Testis (tissue), 5 donors: ENCODE measurements at places on chromosomes 13 and 19.

DNA sequence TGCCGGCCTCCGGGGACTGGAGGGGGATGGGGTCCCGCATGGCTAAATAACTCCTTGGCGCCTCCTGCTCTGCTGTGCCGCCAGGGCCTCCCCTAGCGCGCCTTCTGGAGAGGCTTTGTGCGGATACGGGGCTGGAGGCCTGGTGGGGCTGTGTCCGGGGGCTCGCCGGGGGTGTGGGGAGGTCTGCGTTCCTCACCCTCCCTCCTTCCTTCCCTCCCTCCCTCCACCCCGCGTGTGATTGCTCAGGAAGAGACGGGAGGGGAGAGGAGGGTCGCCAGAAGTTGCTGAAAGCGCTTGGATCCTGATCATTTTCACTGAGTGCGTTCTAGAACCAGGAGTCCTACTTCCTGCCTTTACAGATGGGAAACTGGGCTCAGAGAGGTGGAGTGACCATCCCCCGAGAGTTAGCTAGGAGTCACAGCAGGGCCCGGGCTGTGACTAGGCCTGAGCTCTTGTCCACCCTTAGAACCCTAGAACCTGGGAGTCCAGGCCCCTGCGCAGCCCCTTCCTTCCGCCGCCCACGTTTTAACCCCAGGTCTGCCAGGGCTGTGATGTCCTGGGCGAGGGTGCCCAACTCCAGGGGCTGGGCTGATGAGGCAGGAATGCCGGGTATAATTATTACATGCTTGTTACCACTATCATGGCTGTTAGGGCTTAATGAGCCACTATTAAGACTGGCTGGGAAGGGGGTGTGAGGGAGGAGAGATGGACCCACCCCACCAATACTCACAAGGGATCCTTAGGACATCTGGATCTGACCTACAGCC, 782 bp upstream of the JUND start:
- DNase-seq, result no peak

- DNase-seq, result no peak
Observed at GRCh38 chr19:32397671-32398101, 7.9 kb upstream of the DPY19L3 start.

- no peak for DNase-seq
Observed at GRCh38 chr19:48627865-48628314, 8.6 kb downstream of the SPHK2 start.

DNA sequence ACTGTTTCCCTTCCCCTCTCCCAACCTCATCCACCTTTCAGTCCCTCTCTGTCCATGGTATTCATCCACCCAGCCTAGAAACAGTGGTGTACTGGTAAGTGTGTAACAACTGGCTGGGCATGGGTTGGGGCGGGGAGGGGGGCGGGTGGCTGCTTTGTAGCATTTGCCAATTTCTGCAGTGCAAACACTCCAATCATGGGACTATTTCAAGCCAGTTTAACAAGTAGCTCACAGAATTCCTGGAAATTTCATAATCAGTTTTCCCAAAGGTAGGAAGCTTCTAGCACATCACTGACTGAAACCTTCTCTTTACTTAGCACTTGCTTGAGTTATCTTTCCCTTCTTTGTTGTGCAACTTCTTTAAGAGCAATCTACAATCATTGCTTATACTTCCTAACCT, 100.8 kb upstream of the WASF3 start:
- DNase-seq, result no peak

GRCh38 chr19:15562145-15562544, 52.9 kb upstream of the CYP4F8 start:
- DNase-seq, result no peak

DNA sequence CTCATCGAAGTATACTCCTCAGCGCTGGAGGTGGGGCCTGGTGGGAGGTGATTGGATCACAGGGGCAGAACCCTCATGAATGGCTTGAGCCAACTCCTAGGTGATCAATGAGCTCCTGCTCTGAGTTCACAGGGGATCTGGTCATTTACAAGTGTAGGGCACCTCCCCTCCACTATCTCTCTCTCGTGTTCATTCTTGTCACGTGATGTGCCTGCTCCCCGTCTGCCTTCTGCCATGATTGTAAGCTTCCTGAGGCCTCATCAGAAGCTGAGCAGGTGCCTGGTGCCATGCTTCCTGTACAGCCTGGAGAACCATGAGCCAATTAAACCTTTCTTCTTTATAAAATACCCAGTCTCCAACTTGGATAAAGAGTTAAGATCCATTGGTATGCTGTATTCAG, 61.4 kb downstream of the NALCN start:
- DNase-seq, result no peak

GRCh38 chr19:16496613-16496983, 404 bp downstream of the C19orf44 start:
- DNase-seq, result peak; percentile 43

DNA sequence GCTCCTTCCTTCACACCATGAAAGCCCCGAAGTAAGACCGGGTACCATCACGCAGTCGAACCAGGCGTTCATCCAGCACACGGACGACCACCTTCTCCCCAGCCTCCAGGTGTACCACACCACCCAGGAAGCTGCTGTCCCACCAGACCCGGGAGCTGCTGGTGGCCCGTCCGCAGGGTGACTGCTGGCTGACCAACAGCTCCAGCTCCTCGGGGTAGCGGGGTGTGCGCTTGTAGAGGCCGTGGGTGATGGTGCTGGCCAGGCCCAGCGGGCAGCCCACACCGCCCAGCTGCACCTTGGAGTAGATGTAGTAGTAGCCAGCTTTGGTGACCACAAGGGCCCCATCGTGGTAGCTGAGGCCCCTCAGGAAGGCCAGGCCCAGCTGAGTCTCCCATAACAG, 5.0 kb downstream of the TNFSF14 start:
- no peak for DNase-seq

- no peak for DNase-seq
Observed at GRCh38 chr13:103731959-103732358, 665.7 kb upstream of the SLC10A2 start.

DNA sequence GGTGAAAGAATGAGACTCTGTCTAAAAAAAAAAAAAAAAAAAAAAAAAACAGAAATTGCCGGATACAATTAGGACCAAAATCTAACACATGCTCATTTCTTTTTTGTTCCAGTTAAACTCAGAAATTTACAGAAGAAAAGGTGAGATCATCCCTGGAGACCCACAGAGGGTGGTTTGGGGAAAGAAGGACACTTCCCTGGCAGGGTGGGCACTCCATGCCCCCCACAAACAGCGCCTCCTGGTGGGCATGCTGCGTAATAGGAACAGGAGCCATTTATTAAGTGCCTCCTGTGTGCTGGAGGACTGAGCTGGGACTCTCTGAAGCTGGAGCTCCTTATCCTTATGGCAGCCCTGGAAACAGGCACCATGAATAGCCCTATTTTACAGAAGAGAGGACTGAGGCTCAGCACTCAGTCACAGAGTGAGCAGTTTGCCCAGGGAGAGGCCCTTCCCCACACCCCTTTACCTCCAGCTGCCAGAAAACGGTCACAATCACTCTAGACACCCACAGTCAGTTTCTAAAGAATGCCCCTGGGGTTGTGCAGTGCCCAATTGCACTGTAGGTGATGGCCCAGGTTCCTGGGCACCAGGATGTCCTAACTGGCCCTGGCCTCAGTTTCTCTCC, 10.1 kb downstream of the C19orf38 start:
- no peak for DNase-seq

GRCh38 chr19:14393329-14393728, 12.1 kb downstream of the ADGRE5 start:
- no peak for DNase-seq

DNA sequence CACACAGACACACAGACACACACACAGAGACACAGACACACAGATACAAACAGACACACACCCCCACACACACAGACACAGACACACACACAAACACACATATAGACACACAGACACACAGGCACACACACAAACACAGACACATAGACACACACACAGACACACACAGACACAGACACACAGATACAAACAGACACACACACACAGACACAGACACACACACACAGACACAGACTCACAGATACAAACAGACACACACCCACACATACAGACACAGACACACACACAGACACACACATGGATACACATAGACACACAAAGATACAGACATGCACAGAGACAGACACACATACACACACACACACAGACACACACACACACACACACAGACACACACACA, 174.5 kb downstream of the URI1 start:
- no peak for DNase-seq

DNA sequence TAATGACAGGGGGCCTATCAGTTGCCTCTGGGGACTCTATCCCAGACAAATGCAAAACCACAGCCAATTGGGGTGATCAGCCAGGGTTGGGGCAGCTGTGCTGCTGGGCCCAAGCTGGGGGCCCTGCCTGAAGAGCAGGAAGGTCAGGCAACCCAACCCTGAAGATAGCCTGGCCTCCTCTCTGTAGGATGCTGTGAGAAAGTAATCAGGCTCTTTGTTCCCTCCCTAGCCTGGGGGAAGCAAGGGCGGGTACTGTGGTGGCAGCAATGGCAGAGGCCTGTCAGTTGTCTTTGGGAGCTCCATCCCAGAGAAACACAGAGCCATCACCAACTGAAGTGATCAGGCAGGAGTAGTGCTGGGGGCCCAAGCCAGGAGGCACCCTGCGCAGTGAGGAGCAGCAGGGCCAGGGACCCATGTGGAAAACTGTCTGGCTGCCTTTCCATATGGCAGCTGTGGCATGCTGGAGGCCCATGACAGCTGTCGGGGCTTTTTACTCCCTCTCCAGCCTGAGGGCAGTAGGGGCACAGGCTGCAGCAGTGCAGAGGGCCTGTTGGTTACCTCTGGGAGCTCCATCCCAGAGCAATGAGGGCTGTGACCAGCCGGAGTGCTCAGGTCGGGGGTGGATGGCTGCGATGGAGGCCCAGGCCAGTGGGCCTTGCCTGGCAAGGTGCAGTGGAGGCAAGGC, 73.6 kb upstream of the ATP12A start:
- DNase-seq, result no peak

GRCh38 chr13:111508902-111509509, 188.6 kb downstream of the TEX29 start:
- peak; percentile 36 for DNase-seq

GRCh38 chr19:6948884-6949283, 61.5 kb downstream of the ADGRE1 start:
- no peak for DNase-seq

- DNase-seq, result no peak
Observed at GRCh38 chr13:74203576-74203975, 69.4 kb upstream of the KLF12 start.

DNA sequence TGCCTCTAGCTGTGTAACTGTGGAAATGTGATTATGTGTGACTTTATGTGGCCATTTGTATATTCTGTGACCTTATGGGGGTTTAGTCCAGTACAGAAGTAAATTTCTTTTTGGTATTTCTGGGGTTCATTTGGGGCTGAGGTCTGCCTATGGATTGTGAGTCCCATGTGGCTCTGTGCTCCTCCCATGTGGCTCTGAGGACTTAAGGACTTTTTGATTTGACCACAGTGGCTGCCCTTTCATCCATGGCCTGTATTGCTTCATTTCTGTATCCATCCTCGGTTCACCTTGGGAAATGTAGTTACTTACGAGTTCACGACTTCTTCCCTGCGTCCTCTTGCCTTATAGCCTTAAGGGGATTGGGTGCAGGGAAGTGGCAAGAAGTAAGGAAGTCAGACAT, 1.0 kb downstream of the ZNF420 start:
- DNase-seq, result no peak

GRCh38 chr19:32373585-32374295, 28.3 kb downstream of the ZNF507 start:
- DNase-seq, result no peak

GRCh38 chr19:31350693-31351055, 1.4 kb upstream of the TSHZ3 start:
- peak; percentile 61 for DNase-seq

GRCh38 chr19:58560921-58561320, 2.5 kb upstream of the UBE2M start:
- no peak for DNase-seq

DNA sequence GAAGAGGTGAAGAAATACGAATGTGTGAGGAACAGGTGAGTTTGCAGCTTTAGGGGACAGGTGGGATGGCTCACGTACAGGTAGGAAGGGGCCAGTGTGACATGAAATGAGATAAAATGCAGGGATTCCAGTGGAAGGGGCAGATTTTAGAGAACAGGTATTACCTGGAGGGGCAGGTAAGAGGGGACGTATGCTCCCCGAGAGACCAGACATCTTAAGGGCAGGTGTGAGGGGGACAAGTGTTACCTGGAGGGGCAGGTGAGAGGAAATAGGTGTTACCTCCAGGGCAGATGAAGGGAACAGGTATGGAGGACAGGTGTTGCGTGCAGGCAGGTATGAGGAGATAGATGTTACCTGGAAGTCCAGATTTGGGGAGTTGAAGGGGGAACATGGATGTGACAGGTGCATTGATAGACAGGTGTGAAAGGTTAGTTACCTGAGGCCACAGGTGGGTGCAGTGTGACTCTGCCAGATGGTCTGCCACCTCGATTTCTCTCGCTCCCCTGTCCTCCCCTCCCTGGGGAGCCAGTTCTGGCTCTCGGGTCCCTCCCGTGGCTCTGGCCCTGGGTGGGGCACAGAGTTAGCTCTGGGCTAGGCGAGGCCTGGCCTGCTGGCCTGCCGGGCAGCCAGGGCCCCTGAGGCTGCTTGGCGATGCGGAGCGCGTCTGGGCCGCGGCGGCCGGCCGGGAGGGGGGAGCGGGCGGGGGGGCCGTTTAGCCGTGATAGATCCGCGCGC, 2.1 kb downstream of the ERFL start:
- DNase-seq, result no peak

- DNase-seq, result peak; percentile 61
Observed at GRCh38 chr19:48445256-48445605, 552 bp upstream of the GRWD1 start.
